Activated naive CD8-positive, alpha-beta T cell treated with anti-CD3 and anti-CD28 coated beads, Interleukin-2, amount 50 U/mL, for 24 hours (primary cell): ENCODE measurements at places on chromosomes 2 and 18.

GRCh38 chr2:203811491-203812221 is 55.9 kb upstream of the CTLA4 start:
- peak; percentile 81 for DNase-seq

DNA sequence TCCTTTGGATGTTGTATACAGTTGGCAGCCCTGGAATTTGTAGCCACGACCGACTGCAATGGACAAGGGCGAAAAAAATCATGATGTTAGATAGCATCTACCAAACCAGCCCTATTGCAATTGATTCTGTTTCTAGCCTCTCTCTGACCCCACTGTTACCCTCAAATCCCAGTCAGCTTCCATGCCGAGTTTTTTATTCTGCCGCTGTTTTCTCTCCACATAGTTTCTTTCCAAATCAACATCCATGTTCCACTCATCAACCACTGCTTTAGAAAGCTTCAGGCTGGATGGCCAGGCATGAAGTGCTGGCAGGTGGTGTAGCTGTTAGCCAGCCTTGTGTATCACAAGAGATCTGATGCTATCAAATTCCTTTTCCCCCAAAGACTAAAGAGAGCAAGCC is 272.8 kb downstream of the FIGN start:
- DNase-seq = no peak

- no peak for DNase-seq
Observed at GRCh38 chr2:9140645-9141044, 66.0 kb upstream of the ASAP2 start.

DNA sequence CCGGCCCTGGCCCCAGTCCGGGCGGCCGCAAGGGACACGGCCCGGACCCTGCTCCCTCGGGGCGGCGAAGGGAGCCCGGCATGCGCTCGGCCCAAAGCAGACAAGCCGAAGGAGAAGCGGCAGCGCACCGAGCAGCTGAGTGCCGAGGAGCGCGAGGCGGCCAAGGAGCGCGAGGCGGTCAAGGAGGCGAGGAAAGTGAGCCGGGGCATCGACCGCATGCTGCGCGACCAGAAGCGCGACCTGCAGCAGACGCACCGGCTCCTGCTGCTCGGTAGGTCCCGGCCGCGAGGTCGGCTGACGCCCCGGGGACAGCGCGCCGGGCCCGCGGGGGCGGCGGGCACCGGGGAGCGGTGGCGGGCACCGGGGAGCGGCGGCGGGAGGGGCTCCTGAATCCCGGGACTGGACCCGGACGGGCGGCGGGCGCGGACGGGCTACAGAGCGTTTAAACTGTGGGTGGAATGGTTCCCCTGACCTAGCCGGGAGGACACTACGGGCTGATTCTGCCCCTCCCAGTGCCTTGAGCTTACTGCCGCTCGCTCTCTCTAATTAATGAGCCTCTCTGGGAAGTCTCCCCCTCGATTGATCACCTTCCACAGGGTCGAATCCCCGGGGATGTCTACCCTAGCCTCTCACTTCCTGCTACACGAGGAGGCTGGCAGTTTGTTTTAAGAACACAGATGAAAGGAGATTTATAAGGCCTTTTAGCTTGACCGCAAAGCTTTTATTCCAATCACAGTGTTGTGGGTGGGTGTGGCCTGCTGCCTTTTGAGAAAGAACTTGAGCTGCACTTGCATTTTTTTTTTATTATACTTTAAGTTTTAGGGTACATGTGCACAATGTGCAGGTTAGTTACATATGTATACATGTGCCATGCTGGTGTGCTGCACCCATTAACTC is 853 bp downstream of the GNAL start:
- DNase-seq = peak; percentile 16

- no peak for DNase-seq
Observed at GRCh38 chr2:56709181-56709580, 525.4 kb downstream of the CCDC85A start.

DNA sequence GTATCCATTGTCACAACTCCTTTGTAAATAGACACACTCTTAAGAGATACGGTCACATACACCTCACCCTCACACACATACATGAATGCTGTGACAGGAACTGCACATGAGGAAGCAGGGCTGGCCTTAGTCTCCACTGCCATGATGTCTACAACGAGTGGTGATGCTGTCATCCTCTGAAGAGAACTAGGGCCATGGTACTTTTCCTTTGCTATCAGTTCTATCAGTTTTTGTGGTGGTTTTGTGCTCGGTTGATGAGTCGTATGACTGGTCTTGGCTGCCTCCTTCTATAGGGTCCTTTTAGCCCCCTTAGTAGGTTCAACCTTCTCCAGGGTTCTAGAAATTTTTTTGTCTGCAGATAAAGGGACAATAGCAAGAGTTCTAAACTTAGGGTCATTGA is 66.0 kb downstream of the MYO3B start:
- DNase-seq = no peak

GRCh38 chr2:226701052-226701451 is 98.6 kb downstream of the IRS1 start:
- no peak for DNase-seq

- no peak for DNase-seq
Observed at GRCh38 chr18:58005011-58005410, 39.0 kb upstream of the NEDD4L start.

DNA sequence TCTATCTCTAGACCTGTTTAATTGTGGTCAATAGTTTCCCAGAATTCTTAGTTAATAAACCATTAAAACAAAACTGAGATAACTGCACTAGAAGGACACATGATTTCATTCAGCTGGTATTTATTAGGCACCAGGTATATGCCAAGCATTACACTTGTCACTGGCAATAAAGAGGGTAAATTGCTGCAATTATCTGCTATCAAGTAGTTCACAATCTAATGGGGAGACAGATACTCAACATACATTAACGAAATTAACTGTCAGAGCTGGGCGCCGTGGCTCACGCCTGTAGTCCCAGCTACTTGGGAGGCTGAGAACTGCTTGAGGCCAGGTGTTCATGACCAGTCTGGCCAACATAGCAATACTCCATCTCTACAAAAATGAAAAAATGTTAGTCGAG is 71.7 kb upstream of the WIPF1 start:
- DNase-seq = no peak

GRCh38 chr18:9861933-9862332 is 23.8 kb upstream of the TXNDC2 start:
- no peak for DNase-seq

GRCh38 chr18:30889519-30890301 is 152.8 kb downstream of the DSC3 start:
- DNase-seq = no peak

DNA sequence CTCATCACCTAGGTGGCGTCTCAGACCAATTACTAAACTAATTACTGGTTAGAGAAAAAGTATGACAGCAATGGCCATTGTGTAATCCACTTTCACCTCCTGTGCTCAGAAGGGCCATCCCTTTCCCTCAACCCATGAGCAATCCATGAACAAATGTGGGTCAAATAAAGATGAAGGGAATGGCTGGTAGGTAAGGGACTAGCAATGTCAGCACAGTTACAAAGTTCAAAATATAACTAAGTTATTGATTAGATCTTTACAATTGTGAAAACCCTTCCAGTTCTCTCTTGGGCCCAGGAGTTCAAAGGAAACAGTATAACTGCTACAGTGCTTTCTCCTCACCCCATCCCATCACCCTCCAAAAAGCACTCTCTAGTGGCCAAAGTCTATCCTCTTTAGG is 98.3 kb downstream of the DTNA start:
- DNase-seq = no peak

DNA sequence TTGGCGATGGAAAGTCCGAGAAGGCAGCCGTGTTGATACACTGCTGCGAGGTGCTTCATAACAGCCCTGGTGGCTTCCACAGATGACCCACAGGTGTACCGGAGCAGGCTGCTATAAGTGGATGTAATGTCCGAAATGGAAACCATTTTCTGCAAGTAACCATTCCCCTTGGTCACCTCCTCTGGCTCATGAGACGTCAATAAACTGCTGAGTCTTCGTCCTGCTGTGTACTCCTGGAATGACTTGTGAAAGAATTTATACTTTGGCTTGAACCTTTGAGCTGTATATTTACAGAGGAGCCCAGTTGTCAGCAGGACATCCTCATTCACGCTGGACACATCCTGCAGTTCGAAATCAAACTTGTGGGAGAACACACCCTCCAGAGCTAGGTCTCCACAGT is 14.4 kb downstream of the NLRC4 start:
- no peak for DNase-seq

DNA sequence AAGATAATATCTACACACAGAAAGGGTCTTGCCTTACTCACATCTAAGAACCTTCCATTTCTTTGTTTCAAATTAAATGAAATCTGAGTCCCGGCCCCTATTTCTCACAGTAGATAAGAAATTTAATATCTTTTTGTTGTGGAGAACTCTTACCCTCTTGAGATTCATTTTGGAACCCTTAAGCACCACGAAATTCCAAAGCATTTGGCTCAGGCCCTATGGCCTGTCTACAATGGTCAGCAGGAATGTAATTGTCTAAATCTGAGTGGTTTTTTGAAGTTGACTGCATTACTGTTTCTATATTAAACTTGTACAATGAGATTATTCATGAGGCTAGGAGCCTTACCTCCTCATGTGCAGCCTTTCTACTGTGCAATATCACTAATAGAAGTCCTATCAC is 723.3 kb downstream of the TSN start:
- no peak for DNase-seq

DNA sequence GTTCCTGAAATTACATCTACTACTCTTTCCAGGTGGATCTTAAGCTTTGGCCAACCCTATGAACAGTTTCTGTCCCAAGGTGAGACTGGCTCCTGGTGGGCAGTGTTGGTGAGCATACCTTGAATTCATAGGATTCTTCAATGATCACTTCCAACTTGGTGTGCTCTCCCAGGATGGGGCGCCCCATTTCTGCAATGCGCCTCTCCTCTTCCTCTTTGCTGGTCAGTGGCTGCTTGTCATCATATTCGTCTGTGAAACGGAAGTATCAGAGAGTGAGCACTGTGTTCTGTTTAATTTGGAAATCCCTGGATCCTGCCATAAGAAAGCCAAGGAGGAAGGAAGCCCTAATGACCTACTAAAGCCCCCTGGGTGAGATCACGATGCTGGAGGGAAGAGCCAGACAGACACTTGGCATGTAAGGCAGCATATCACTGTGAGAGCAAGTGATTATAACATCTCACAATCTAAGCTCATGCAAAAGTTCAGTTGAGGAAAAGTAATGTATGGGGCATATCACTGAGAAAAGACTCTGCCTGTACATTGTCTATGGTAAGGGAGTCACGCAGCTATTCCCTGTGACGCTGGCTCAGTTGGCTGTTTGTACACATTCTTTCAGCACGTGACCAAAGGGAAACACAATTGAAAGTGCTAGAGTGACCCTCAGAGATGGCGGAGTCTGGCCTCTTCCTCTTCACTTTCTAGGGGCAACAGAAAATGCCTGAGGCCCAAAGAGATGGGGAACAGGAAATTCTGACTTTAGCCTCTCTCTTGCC is 287.0 kb downstream of the SLC8A1 start:
- DNase-seq = no peak

DNA sequence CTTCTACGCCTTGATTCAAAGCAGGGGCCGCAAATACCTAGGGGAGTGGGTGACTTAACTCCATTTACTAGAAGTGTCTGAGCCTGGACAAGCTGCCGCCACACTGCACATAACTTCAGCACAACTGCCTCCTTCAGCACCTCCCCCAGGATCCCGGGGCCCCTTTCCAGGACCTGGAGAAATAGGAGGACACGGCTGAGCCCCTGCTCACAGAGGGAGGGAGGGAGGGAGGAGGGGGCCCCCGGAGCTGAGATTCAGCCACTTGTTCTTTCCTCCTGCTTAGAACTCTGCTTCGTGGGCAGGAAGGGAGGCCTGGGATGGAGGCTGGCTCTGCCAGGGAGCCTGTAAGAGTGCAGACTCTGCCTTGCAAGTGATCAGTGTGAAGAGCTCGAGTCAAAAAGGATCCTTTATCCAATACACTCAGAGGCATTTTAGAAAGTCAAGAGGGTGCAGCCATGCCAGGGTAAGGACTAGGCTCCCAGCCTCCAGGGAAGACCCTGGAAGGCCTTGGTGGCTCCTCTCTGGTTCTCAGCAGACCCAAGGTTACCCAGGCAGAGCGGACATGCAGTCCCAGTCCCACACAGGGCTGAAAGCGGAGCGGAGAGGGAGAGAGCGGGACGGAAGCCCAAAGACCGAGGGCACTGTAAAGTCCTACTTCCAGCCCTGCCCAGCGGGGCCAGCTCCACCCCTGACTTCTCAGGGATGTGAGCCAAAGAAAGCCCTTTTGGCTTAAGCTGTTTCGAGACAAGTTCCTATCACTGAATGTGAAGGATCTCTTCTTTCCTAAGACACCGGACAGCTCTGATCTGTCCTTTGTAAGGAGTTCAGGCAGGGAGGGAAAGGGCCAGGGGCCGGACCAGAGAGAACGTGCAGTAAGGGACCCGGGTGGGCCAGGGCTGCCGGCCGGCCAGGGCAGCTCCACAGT is 8.6 kb upstream of the ARMC9 start:
- no peak for DNase-seq

GRCh38 chr2:239532859-239533258 is 132.0 kb upstream of the HDAC4 start:
- no peak for DNase-seq
